ENCODE measurements at places on chromosomes 5 and 9.

DNA sequence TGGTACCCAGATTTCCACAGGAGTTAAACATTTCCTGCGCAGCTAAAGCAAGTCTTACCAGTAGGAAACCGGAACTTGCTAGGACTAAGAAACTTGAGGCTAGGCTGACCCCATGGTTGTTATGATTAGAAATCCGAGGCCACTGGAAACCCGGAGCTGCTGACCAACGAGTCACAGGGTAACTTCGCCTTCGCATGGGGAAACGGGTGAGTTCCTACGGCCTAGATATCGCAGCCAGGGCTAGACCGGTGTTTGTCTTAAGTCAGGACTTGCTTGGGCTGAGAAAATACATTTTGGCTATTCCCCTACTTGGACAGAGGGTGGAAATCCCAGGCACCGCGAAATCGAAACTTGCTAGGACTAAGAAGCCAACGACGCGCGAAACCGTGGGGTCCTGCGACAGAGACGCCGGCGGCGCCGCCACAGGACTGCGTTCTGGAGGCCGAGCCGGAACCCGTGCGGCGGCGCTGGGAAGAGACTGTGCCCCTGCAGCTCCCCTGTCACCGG lies 1.6 kb upstream of the ANXA2R start:
- DNase-seq: peak; percentile 96

- DNase-seq: no peak
Measured at GRCh38 chr9:107215381-107215780, 67.7 kb upstream of the RAD23B start.

- DNase-seq: no peak
Measured at GRCh38 chr5:116844015-116844414, 269.4 kb upstream of the SEMA6A start.

DNA sequence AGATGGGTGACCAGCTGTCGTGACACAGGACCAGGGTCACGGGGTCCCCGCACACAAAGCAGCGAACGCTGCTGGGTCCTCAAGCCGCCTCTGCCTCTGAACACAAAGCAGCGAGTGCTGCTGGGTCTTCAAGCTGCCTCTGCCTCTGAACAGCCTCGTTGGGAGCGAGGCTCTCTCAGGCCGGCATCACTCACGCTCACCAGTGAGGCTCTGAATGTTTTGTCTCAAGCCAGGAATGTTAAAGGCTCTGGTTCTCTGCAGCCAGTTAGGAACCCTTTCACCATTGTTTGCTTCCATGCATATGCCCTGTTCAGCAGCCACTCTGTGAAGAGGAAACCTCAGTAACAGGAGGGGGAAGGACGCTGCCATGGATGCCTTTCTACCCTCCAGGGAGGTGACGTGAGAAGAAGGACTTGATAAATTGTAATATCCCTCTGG lies 82.7 kb upstream of the TAF11L2 start:
- DNase-seq: no peak

DNA sequence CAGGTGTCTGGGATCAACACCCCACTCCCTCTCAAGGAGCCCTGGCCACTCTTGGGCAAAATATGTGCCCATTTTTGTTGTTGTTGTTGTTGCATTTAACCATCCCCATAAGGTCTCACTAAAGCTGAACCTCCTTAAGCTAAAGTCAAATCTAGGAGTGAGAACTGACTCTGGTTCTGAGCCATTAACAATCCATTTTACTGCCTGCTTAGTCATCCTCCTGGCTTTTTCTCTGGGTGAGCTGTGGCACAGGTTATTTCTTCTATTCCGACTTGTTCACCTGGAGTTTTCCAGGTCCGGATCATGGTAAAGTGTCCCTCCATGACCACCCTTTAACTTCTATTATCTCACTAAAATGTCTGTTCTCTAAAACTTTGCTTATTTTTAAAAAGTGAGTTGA lies 85.2 kb downstream of the CAMK4 start:
- no peak for DNase-seq

- DNase-seq: peak; percentile 86
Measured at GRCh38 chr5:923281-923873, 30.7 kb downstream of the TRIP13 start.

- DNase-seq: no peak
Measured at GRCh38 chr9:134375430-134376385, 49.5 kb downstream of the RXRA start.

DNA sequence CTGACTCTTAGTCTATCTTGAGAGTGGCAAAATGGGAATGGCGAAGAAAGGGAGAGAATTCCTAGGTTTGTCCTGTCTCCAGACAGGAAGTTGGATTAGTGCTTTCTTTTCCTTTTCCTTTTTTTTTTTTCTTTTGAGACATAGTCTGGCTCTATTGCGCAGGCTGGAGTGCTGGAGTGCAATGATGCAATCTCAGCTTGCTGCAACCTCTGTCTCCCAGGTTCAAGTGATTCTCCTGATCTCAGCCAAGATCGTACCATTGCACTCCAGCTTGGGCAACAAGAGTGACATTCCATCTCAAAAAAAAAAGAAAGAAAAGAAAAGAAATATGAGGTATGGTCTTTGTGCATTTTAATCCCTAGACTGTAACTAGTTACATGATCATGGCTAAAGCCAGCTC lies 12.6 kb upstream of the KIF27 start:
- DNase-seq: no peak
